Body of pancreas (tissue), 4 donors: ENCODE measurements at places on chromosomes 12 and 14. TPM values are rescaled to one million over a fixed set of nuclear protein-coding genes. Genes with fewer than 3 reads are reported as not detected.
A peak's percentile ranks its signal among the peaks of the same experiment; 100 is the strongest.

GPR137C gene
- under 0.01 TPM for total RNA-seq

- H3K27me3 ChIP-seq: no peaks in the 10 kb centered on the region
- no peaks in the 10 kb centered on the region for H3K36me3 ChIP-seq
- H3K27ac ChIP-seq: no peak overlapping the region
- peak; percentile 80 for DNase-seq
These were observed 123.0 kb upstream of the PZP start for GRCh38 chr12:9331218-9331626.

DNA sequence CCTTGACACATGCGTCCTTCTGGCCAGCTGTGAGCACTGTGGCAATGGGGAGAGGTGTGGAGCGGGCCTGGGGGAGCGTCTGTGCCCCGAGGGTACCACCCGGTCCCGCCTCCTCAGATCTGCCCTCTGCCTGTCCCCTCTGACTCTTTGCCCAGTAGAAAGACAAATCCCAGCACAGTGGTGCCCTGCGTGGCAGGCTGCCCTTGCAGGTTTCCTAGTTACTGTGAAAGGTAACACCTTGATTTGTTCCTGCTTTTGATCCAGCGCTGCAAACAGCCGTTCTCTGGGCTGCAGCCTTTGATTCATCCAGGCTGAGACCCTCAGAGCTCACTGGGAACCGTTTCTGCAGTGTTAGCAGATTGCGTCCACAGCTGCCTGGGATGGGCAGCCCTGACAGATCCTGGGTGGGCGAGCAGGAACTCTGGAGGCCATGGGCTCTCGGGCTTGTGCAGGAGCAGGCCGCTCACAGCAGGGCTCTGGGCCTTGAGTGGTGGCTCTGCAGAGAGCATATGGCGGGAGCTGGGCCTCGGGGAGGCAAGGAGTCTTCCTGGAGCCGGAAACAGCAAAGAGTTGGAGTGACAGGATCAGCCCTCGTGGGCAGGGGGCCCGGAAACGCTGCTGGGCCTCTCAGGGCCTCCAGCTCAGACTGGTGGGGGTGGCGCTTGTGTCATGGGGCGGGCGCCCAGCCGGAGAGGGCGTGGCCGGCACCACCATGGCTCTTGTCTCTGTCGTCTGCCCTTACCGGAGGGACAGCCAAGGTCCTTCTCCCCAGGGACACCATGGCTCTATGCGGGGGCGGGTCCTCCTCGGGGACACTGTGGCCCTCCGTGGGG, 16.6 kb downstream of the FBRSL1 start:
- no peak overlapping the region for H3K4me3 ChIP-seq
- no peaks in the 10 kb centered on the region for H3K36me3 ChIP-seq
- peak; percentile 92 for DNase-seq
- peak overlapping the region; percentile 85 for H3K27ac ChIP-seq

BMP4 gene
- 8.3 TPM for total RNA-seq

- H3K4me3 ChIP-seq: no peak overlapping the region
- no peaks in the 10 kb centered on the region for H3K36me3 ChIP-seq
- no peaks in the 10 kb centered on the region for H3K27me3 ChIP-seq
- no peak for DNase-seq
- no peak overlapping the region for H3K27ac ChIP-seq
These were observed 24.2 kb downstream of the CCDC92 start for GRCh38 chr12:123948401-123948795.

GRCh38 chr12:31021181-31021580, 52.5 kb upstream of the DDX11 start:
- DNase-seq: no peak
- H3K4me1 ChIP-seq: no peaks in the 10 kb centered on the region
- no peak overlapping the region for H3K27ac ChIP-seq

GRCh38 chr14:76699209-76699938, 61.9 kb upstream of the VASH1 start:
- H3K27me3 ChIP-seq: no peaks in the 10 kb centered on the region
- no peak overlapping the region for H3K4me3 ChIP-seq
- H3K27ac ChIP-seq: no peak overlapping the region
- peaks cover 12% of the 10 kb centered on the region for H3K4me1 ChIP-seq

DNA sequence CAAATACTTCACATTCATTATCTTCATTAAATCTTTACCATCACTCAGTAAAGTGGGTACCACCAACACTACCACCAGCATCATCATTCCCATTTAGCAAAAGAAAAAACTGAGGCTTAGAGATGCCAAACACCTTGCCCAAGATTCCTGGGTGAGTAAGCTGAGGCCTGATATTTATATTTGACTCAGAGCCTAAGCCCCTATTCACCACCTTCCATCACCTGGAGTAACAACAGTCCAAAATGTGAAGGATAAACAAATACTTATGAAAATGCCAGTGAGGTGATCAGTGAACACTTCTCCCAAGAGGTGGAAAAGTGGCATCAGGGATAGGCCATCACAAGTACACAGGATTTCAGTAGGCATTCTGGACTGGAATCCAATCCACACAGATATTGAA, 3.7 kb downstream of the SLC38A1 start:
- H3K36me3 ChIP-seq: no peaks in the 10 kb centered on the region
- H3K4me3 ChIP-seq: no peak overlapping the region
- H3K27ac ChIP-seq: no peak overlapping the region
- no peaks in the 10 kb centered on the region for H3K27me3 ChIP-seq
- peaks cover 59% of the 10 kb centered on the region for H3K4me1 ChIP-seq

- H3K27me3 ChIP-seq: no peaks in the 10 kb centered on the region
- H3K36me3 ChIP-seq: no peaks in the 10 kb centered on the region
- no peak overlapping the region for H3K27ac ChIP-seq
- no peaks in the 10 kb centered on the region for H3K4me1 ChIP-seq
- no peak overlapping the region for H3K4me3 ChIP-seq
These were observed 475.9 kb downstream of the SLC16A7 start for GRCh38 chr12:60071759-60072191.

CLEC2D gene
- 7.5 TPM for total RNA-seq

- H3K27me3 ChIP-seq: no peaks in the 10 kb centered on the region
- DNase-seq: no peak
- no peaks in the 10 kb centered on the region for H3K36me3 ChIP-seq
- peaks cover 28% of the 10 kb centered on the region for H3K4me1 ChIP-seq
- no peak overlapping the region for H3K27ac ChIP-seq
These were observed 53.6 kb downstream of the TPCN1 start for GRCh38 chr12:113274848-113275247.

- H3K27me3 ChIP-seq: no peaks in the 10 kb centered on the region
- peaks cover 60% of the 10 kb centered on the region for H3K4me1 ChIP-seq
- DNase-seq: no peak
- no peak overlapping the region for H3K4me3 ChIP-seq
- no peak overlapping the region for H3K27ac ChIP-seq
These were observed 20.4 kb downstream of the CLMN start for GRCh38 chr14:95299271-95299670.

DNA sequence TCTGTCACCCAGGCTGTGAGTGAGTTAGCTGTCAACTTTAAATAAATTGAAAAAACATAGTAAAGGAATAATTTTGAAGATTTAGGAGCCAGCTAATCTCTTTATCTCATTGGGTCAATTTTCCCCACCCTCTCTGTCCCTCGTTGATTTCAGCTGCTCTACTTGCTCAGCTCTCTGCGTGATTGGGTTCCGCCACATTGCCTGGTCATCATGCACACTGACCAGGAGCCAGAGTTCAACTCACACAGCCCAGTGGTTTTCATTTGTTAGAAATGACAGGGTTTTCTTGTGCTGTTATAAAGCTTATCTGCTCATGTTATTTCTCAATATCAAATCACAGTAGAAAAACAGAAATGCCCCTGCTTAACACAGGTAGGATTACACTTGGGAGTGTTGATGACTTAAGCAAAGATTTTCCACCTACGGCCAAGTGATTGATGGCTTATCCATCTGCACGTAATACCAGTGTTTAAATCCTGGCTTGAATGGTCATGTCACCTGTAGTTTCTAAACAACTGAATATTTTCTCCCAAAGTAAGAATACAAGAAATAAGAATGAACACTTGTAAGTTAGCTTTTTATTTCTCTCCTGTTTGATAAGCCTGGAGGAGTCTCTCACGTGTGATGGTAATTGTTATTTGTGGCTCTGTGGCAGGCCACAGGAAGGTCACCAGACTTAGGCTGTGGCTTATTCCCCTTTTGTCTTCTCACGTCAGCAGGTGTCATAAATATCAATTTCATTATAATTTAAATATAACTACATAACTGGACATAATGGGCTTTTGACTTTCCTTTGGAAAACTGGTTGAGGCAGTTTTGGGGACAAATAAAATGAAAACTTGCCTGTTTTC, 367.2 kb upstream of the DDHD1 start:
- no peak overlapping the region for H3K4me3 ChIP-seq
- no peaks in the 10 kb centered on the region for H3K27me3 ChIP-seq
- no peak for DNase-seq
- no peak overlapping the region for H3K27ac ChIP-seq

DNA sequence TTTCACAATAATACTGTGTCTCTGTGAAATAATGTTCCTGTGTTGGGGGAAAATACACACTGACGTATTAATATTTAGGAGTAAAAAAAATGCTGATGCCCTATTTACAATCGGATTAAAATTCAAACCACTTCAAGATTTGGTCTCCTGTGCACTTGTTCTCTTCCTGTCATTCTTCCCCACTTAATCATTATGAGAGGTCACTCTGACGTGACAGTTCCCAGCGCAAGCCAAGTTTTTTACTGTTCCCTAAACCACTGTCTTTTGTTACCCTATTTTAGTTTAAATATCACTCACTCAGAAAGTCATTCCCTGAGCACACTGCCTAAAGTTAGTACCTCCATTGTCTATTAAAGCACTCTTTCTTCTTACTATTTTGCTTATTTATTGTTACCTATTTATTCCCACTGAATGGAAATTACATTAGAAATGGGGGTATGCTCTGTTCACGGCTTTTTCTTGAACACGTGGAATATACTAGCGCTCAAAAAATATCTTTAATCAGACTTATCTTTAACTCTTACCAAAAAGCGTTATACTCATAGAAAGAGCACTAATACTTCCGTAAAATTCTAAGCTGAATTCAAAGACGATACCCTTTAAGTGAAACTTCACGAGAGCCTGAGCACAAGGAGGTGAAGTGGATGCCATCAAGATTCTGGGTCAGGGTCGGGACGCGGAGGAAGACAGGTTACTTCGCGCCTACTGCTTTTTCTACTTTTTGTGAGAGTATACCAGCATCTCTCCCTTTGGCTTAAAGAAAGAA, 670 bp upstream of the PSMA3 start:
- H3K27ac ChIP-seq: peak overlapping the region; percentile 64
- H3K36me3 ChIP-seq: no peaks in the 10 kb centered on the region
- H3K4me3 ChIP-seq: peak overlapping the region; percentile 87
- H3K27me3 ChIP-seq: no peaks in the 10 kb centered on the region
- DNase-seq: no peak

DNA sequence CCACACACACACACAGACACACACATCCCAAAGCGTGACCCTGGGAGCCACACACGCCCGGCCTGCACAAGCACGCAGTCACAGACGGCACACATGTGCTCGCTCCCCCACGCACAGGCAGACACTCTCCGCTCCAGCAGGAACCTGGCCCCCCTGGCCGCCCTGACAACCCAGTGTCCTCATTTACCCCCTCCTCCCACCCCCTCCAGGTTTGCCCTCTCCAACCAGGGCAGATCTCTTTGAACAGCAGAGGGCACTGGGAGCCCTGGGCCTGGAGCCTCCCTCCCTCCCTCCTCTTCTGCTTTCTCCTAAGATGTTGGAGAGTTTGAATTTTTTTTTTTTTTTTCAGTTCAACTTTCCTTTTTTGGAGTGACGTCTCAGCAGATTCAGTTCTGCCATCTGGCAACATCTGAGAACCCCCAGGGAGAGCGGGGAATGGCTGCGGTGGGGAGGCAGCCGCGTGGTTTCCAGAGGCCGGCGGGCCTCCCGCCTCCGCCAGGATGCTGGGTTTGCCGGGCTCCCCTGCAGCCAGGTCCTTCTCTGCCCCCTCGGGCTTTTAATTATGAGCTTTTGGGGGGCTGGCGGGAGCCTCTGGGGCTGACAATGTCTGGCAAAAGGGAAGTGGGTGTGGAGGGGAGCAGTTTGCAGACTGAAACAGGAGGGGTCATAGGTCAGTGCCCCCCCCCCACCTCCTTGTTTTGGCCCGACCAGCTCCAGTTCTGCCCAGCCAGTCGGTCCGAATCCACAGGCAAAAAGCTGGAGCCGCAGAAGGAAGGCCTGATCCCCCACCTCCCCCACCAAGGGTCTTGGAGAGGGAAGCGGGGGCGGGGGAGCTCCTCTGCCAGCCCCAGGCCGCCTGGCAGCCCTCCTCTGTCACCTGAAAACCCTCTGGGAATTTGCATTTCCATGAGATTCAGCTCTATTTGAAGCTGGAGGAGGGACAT, 1.3 kb upstream of the NCOR2 start:
- no peaks in the 10 kb centered on the region for H3K27me3 ChIP-seq
- no peak overlapping the region for H3K4me3 ChIP-seq
- peak overlapping the region; percentile 84 for H3K27ac ChIP-seq
- no peaks in the 10 kb centered on the region for H3K36me3 ChIP-seq

DNA sequence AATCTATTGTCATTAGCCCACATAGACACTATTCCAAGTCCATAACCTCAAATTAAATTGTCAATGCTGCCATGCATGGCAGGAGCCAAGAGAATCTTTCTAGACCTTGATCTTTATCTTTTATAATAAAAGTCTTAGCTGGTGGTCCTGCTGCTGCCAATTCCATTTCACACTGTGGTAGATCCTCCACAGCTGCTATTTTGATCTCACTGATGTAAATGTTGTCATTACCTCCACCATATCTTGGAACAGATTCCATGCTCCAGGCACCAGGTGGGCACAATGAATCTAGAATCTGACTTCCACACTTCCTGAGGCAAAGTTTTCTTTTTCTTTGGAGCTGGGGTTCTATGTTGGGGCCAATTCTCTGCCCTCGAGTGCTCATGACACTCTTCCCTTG, 161.2 kb downstream of the TMTC3 start:
- DNase-seq: no peak
- H3K27me3 ChIP-seq: no peaks in the 10 kb centered on the region
- no peak overlapping the region for H3K27ac ChIP-seq
- no peak overlapping the region for H3K4me3 ChIP-seq
- H3K36me3 ChIP-seq: no peaks in the 10 kb centered on the region

GRCh38 chr12:127494961-127495915, 771.7 kb upstream of the TMEM132C start:
- no peaks in the 10 kb centered on the region for H3K36me3 ChIP-seq
- no peak overlapping the region for H3K27ac ChIP-seq
- no peak overlapping the region for H3K4me3 ChIP-seq
- no peak for DNase-seq
- H3K27me3 ChIP-seq: no peaks in the 10 kb centered on the region
- no peaks in the 10 kb centered on the region for H3K4me1 ChIP-seq

- no peak overlapping the region for H3K4me3 ChIP-seq
- H3K4me1 ChIP-seq: peaks cover 53% of the 10 kb centered on the region
- DNase-seq: no peak
- H3K27ac ChIP-seq: peak overlapping the region; percentile 92
- H3K36me3 ChIP-seq: no peaks in the 10 kb centered on the region
- H3K27me3 ChIP-seq: no peaks in the 10 kb centered on the region
These were observed 140.1 kb upstream of the HIF1A start for GRCh38 chr14:61555056-61555838.

BIN2 gene
- 1.0 TPM for total RNA-seq

DNA sequence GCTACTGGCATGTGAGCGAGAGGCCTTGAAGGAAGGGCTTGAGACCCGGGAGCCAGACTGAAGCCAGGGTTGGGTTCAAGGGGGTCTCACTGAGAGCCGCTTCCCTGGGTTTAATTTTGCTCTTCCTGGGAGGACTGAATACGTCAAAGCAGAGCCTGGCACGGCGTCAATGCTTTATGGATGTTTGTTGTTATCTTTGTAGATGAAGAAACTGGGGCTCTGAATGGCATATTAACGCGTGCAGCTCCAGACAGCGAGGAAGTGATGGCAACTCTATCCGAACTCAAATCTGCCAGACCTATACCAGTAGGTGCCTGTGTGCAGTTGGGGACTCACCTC, 152.8 kb upstream of the PARP11 start:
- H3K4me3 ChIP-seq: no peak overlapping the region
- peaks cover 59% of the 10 kb centered on the region for H3K4me1 ChIP-seq
- H3K36me3 ChIP-seq: no peaks in the 10 kb centered on the region
- H3K27ac ChIP-seq: peak overlapping the region; percentile 81
